ENCODE measurements at places on chromosomes 2 and 18.

DNA sequence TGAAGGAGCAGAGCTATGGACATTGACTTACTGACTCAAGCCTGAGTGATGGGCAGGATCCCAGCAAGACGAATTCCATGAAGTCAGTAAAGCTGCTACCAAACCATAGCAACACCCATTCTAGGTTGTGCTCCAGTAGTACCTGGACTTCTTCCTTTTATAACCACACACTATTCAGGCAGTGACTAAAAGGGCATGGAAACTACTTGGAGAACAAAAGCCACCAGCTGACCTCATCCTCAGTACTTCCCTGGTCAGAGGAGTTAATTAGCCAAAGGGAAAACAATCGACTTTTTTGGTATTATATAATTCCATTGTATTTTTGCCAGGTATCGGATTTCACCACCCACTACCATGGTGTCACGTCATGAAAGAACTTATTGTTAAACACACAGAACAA, 237.1 kb downstream of the TTC32 start:
- no peak for DNase-seq

GRCh38 chr2:218000136-218000535, 2.7 kb downstream of the TNS1 start:
- no peak for DNase-seq

DNA sequence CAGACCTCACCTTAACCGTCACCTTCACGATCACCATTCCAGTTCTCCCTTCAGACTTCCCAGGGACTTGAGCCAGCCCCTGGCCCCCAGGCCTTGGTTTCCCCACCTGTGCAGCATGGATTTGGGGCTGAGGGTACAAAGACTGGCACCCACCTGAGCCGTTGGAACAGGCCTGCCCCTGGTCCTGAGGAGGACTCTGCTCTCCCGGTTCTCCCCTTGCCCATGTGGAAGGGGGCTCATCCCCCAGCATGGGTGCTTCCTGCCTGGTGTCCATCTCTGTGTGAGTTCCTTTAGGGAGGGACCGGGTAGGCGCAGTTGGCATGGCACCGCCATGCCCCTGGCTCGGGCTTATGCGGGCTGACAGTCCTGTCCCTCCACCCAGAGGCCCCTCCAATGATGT, 10.9 kb upstream of the GPR35 start:
- DNase-seq, result no peak

DNA sequence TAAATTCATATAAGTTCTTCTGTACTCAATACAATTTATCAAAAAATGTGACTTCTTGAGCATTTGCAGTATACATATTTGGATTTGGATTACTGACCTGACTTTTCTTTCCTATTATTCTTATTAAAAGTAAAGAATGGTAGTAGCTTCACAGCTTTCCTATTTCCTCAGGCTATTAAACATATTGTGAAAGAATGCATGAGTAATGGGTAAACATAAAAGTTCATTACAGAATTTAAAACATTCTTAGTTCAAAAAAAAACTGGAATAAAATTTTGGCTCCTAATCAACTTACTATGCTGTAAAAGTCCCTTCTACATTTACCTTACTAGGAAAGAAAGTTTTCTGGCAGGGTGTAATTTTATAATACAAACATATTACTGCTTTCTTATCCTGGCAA, 27.3 kb upstream of the C2orf66 start:
- DNase-seq, result no peak

DNA sequence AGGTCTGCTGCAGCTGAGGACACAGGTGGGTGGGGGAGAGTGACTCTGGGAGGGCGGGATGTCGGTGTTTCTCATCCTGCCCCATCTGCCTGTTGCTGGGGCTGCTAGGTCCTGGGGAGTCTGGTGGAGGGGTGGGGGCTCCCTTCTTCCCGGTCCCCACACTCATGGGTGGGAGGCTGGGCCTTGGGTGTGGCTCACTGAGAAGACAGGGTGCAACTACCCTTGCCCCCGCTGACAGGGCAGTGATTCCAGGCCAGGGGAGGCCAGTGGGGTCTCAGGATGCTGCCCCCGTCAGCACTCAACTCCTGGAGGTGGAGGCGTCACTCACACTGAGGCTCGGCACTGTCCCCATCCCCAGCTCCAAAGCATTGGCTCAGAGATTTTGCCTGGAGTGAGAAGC, 7.7 kb upstream of the NFATC1 start:
- no peak for DNase-seq

DNA sequence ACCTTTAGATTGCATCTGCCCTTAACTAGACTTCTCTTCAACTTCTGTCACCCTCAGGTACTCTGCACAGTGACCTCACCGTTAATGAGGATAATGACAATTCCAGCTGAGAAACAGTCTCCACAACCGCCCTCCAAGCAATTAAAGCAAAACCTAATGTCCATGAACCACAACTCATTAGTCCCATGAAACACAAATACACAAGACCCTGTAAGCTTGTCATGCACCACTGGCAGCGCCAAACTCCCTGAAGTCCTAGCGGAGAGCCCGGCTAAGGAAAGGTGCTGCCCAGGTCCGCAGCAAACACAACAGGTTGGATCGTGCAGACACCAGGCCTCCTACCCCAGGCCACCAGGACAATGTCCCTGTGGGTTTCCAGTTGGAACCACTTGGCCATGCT, 7.4 kb downstream of the SMAD7 start:
- DNase-seq, result no peak

GRCh38 chr2:216015722-216016464, 2.5 kb upstream of the MREG start:
- no peak for DNase-seq

GRCh38 chr18:29174891-29175290, 998.0 kb upstream of the CDH2 start:
- no peak for DNase-seq

DNA sequence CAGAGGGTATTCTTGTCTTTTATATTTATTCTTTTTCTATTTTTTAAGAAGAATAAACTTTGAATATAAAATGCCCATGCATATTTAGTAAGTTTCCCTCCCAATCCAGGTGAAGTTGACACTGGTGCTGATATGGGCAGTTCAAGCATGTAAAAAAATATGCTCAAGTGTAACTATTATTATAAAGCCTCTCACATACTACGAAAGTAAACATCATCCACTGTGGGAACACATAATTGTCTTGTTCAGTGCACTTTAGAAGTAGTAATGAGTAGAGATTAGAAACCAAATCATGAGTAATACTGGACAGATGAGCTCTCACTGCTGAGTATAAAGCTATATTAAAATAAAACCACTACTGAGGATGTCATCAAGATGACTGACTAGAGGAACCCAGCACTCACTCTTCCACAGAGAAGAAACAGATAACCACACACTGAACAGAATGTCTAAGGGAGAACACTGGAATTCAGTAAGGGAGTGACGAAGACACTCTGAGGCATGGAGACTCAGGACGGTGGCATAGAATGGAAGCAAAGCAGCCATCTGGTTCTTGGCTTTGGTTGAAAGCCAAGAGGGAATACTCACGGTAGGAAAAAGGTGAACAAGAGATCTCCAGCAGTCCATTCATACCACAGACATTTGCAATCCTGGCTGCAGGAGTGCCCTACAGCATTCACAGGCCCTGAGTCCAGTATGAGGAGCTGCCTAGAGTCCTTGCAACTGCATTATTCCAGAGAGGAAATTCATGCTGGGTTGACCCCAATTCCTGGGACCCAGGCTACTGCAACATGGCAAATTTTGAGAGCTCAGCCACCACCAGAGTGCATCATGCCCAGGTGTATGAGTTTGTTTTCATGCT, 9.5 kb upstream of the FAM110C start:
- DNase-seq, result no peak

DNA sequence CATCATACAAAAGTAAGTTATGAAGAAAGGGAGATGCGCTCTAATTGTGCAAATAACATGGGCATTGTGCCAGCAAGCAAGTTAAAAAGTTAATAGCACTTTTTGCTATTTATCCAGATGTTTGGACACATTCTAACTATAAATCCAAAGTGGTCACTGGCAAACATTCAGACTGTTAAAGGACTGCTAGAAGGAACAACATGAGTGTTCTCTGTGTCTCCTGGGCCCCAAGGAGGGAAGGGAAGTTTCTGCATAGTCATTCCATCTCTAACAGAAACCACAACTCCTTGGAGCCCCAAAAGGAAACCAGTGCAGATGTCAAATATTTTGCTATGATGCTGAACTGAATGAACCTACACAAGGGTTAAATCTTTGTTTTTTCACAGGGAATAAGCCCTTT, 213.3 kb upstream of the HNRNPA3 start:
- no peak for DNase-seq

GRCh38 chr2:169815849-169816248, 8.9 kb downstream of the METTL5 start:
- no peak for DNase-seq

- no peak for DNase-seq
Measured at GRCh38 chr2:135931776-135932443, 53.5 kb downstream of the DARS1 start.

- no peak for DNase-seq
Measured at GRCh38 chr2:30866974-30867373, 59.7 kb upstream of the CAPN13 start.

- DNase-seq, result no peak
Measured at GRCh38 chr2:100192825-100193224, 50.4 kb upstream of the AFF3 start.

- no peak for DNase-seq
Measured at GRCh38 chr18:65869527-65869926, 118.7 kb downstream of the CDH7 start.

DNA sequence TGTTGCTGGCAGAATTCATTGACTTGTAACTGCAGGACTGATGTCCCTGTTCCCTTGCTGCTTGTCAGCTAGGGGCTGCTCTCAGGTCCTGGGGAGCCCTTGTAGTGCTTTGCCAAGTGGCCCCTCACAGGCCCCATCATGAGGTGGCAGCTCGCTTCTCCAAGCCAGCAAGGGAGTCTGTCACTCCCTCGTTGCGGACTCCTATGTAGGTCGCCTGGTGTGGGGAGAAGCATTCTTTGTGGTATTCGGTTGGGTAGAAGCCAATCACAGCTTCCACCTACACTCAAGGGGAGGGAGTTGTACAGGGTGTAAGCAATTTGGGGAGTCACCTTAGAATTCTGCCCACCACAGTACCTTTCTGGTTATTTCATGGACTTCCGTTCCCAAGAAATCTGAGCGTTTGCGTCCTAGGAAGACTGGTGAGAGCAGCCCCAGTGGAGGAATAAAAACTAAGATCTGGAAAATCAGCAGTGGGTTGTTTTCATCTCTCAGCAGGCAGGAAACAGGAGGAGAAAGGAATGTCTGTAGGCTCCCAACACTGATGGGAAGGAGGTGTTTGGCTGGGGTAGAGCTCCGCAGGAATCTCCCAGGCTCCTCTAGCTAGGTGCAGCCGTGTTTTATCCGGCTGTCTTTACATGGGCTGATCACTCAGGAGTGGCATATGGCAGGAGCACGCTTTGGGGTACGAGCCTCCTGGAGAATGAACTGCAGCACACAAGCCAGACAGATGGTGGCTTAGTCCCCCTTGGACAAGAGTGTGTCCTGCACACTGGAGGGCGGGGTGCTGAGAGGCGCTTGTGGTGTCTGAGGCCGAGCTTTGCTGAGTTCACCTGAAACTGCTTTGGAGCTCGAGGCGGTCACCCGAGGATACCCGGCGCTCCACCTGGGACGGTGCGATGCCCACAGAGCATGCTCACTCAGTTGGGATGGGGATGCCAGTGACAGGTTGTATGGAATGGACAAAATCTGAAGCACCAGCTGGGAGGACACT, 58.3 kb downstream of the LDLRAD4 start:
- no peak for DNase-seq

DNA sequence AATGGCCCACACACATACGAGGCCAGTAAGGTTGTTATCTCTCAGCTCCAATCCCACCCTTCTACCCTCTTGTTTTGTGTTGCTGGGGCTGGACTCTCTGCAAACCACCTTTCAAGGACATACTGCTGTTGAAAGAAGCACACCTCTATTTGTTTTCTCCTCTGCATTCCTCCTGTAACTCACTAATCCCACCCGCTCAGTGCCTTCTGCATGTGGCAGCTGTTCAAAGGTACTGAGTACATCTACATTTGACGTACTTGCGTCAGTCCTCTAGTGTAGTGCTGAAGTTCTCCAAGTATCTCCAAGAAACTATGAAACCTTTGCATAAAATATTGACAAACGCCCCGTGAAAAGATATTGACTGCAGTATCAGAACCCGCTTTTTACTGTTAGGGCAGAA, 310.6 kb downstream of the AFF3 start:
- no peak for DNase-seq

GRCh38 chr18:41579185-41579584, 375.8 kb upstream of the PIK3C3 start:
- no peak for DNase-seq

DNA sequence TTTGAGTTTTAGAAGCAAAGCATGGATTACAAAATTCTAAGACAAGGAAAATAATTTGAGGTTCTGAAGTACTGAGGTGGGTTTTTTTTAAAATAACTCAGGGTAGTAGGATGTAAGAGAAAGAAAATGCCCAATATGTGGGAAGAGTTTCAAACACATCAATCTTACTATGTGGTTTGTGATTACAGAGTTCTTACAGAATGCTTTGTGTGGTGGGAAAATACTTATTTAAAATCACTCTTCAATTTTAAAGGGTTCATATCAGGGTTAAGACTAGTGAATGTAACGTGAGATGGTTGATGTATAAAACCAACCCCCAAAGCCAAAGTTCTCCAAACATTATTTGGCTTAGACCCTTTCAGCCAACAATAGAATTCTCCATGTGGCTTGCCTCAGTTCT, 173.5 kb downstream of the UBE2E3 start:
- DNase-seq, result no peak

Data from smooth muscle cell of the brain vasculature (primary cell).